Osteocyte (in vitro differentiated cells): ENCODE measurements at places on chromosomes 11 and 22.

DNA sequence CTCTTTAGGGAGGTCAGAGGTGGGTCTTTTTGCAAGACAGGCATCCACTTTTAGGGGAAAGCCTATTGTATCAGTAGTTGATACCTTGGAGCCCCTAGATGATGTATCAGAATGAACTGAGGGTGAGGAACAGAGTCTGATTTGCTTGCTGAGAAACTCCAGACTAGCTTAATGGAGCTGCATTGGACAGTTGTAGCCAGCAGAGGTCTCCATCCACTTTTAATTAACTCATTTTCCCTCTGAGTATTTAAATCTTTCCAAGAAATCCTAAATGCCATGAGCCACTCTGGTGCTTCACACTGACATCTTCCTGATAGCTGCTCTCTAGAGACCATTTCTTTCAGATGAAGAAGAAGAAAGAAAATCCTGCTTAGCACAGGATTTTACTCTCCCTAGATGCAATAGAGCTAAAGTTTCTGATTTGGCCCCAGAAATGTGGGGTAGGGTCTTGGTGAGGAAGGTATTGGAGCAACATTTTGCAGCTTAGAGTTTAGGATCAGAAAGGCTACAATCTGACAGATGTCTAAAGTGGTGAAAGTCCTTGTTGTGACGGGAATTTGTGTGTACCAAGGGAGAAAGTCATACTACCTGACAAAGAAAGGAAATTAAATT is 38.0 kb downstream of the EXT2 start:
- DNase-seq: no peak

- DNase-seq: no peak
Measured at GRCh38 chr11:11740836-11741235, 100.9 kb upstream of the USP47 start.

GRCh38 chr11:17699147-17700114 is 19.9 kb upstream of the MYOD1 start:
- DNase-seq: no peak

- no peak for DNase-seq
Measured at GRCh38 chr11:120261321-120261720, 21.4 kb downstream of the POU2F3 start.

- DNase-seq: no peak
Measured at GRCh38 chr11:27464289-27464696, 8.3 kb downstream of the LGR4 start.

GRCh38 chr11:105152560-105152959 is 13.0 kb upstream of the CARD18 start:
- DNase-seq: no peak

DNA sequence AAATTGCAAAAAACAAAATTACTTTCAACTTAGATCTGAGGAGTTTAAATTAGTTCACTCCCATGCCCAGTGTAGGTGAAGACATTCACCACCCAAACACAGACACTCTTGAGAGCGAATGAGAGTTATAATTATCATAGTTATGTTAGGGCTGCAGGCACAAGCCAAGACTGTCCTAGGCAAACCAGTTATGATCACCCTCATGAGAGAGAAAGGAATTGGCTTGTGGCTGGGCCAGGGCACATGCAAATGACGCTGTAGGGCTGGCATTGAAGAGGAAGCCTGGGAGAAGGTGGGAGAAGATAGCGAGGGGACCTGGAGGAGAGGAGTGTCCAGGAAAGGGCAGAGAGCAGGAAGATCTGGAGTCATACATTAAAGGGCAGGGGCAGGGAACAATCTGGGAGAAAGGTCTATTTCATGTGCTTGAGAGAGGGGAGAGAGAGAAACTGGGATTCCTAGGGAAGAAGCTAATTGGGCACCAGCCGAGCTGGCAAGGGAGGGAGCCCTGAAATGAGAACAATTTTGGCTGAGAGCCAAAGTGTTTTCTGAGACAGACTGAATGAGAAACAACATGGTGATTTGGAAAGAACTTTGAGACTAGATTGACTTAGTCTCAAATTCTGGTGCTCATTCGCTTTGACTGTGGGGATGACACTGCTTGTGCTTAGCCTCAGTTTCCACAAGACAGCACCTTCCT is 279.9 kb downstream of the KIRREL3 start:
- DNase-seq: no peak

DNA sequence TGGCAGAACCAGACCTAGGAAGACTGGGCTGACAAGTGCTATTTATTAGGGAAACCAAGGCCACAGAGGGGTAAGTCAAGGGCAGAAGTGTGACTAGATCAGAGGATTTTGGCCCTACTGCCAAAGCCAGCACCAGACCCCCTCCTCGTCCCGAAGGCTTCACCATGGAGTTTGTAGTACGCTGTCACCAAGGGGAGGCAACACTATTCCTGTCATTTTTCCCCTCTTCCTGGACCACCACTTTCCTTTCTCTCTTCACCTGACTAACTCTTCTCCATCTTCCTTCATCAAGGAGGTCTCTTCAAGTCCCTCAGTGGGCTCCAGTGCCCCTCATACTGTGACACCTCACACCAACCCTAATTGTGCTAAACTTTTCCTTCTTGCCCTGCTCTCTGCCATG is 34.9 kb downstream of the MN1 start:
- DNase-seq: no peak

DNA sequence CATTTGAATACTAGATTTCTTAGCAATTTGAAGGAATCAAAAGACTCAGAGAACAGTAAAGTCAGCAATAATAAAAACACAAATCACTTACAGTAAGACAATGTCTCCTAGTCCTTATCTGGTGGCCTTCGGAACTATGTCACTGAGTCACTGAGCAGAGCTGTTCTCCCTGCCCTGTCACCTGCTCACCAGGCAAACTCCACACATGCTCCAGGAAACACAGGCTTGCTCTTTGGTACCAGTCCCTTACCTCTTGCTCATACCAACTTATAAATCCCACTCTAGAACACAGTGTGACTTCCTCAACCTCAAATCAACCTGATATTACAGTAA is 81.1 kb upstream of the CHRM4 start:
- DNase-seq: no peak

DNA sequence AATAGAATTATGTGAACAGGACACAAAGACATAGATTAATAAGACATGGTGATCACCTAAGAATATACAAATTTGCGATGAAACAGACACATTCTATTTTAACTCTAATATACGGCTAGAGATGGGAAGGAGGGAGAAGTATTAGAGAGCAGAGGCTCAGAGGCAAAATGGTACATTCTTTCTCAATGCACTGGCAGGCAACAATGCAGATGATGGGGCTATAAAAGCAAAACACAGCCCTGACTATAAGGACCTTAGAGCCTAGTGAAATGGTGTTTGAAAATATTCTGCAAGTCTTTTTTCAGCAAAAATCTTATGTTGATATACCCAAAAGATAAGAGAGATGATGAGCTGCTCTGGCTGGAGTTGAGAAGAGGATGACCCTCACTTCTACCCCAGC is 13.1 kb downstream of the TCF20 start:
- DNase-seq: no peak
